ENCODE measurements at places on chromosomes 2 and 18.

DNA sequence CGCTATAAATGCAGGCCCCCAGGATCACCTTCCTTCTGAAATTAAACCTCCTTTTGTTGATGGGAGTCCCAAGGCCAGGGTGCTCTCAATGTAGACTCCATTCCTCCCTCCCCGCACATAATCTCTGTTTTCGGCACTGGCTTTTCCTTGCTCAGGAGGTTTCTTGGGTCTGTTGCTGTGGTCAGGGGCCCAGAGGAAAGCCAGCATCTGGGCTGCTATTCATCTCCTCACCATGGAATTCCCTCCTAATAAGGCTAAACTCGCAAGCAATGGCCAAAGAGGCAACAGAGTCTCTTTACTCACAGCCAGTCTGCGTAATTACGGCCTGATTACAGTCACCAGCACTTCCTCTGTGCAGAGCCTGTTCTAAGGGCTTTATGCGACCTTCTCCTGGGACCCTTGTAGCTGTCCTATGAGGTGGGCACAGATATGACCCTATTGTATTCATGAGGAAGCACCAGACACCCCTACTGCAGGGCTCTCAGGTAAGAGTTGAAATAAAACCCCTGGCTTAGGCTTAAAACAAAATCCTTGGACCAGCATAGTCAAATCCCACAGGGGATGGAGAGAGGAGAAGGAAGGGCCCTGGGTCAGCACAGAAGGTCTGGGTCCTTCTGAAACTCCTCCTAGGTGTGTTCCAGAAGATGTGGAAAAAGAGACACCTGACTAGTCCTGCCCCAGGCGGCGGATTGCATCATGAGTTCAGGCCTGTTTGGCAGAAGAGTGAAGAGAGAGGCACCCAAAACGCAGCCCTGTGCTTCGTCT is 105.0 kb upstream of the SH3BP4 start:
- no peak for DNase-seq

- no peak for DNase-seq
These were observed 2048.0 kb downstream of the SUCLG1 start for GRCh38 chr2:82411071-82411470.

DNA sequence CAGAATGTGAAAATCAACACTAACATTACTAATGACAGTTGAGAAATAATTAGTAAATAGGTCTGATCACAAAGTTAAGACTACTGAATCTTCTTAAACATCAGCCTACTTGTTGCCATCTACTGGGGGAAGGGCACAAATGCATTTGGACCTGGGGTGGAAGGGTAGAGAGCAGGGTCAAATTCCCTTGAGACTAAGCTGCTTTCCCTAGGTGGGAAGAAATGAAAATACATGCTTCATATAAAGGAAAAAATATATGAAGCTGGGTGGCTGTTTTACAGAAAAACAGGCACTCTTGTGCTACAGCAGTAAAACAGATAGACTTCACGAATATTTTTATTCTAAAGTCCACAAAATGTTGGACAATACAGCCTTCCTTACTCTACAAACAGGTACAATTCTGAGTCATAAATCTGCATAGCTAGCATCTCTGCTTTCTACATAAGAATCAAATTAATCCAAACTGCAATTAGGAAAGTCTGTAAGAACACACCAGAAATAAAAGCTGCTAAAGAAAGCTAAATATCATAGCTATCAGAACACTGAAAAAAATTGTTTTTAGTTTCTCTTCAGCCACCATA is 10.9 kb downstream of the TRIP12 start:
- no peak for DNase-seq

DNA sequence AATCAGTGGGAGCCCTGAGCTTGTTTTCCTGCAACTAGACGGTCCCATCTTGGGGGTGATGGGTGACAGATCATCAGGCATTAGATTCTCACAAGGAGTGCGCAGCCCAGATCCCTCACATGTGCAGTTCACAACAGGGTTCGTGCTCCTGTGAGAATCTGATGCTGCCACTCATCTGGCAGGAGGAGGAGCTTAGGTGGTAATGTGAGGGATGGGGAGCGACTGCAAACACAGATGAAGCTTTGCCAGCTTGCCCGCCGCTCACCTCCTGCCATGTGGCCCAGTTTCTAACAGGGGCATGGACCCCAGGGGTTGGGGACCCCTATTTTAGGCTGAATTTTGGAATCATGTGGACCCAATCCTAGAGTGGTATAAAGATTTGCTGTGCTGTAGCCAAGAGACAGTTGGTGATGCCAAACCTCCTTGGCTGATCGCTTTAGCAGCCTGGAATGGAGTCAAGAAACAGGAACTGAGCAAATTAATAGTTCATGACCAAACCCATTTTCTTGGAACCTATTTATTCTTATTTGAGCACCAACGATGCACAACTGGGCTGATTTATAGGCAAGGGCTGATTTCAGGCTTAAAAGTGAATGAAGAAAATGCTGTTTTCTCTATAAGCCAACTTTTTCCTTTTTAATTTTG is 25.7 kb downstream of the LPIN1 start:
- DNase-seq: no peak

GRCh38 chr18:54387631-54388030 is 29.9 kb downstream of the C18orf54 start:
- no peak for DNase-seq

GRCh38 chr2:30964334-30965005 is 157.2 kb upstream of the CAPN13 start:
- DNase-seq: no peak

GRCh38 chr2:143694335-143694734 is 565.1 kb downstream of the ARHGAP15 start:
- DNase-seq: peak; percentile 33

GRCh38 chr2:210540900-210541289 is 15.5 kb upstream of the CPS1 start:
- DNase-seq: no peak

DNA sequence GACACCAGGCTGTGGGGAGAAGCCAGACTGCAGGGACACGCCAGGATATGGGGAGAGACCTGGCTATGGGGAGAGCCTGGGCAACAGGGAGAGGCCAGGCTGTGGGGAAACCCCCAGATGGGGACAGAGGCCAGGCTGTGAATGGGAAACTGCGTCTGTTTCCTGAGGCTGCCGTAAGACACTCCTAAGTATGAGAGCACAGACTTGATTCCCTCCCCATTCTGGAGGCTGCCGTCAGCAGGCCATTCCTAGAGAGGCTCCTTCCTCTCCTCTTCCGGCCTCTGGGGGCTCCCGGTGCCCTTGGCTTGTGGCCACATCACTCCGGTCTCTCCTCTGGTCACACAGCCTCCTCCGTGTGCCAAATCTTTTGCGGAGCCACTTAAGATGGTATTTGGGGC is 32.3 kb downstream of the ADI1 start:
- no peak for DNase-seq
